ENCODE measurements at places on chromosomes 3 and 15.
A peak's percentile ranks its signal among the peaks of the same experiment; 100 is the strongest.

- no peak for DNase-seq
These were observed 272.4 kb downstream of the THRB start for GRCh38 chr3:24222165-24222805.

DNA sequence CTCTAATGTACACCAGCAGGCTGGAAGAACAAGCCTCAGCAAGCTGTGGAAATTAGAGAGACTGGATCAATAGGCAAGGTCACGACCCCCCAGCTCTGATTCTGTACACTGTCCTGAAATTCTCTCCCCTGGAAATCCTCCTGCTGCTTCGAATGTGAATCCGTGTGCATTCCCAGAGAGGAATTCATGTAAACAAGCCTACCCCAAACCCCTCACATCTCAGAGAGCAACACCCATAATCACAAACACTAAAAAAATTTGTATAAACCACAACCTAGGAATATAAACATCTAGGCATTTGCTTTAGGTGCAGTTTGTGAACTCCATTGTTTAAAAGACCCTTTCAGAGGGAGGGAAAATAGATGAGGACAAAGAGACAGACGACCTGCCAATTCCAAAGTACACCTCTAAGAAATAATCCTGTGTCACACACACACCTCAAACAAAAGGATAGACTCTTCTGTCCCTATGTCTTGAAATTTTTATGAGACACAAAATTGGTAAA lies 325.2 kb downstream of the WDR72 start:
- DNase-seq, result no peak

DNA sequence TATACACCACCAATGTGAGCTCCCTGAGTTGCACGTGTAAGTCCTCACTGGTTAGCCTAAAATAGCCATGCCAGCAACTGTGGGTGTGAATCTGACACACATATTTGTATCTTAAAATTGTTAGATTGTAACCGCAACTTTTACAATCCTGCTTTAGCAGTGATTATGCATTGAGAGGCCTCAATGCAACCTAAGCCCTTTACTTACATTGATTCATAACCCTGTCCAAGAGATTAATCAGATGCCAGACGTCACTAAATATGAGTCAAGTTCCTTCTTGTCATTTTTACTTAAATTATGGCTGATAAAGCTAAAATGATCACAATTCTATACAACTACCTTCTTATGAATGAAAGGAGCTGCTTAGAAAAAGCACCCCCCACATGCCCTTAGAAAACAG lies 46.9 kb downstream of the IL17RD start:
- DNase-seq, result no peak

DNA sequence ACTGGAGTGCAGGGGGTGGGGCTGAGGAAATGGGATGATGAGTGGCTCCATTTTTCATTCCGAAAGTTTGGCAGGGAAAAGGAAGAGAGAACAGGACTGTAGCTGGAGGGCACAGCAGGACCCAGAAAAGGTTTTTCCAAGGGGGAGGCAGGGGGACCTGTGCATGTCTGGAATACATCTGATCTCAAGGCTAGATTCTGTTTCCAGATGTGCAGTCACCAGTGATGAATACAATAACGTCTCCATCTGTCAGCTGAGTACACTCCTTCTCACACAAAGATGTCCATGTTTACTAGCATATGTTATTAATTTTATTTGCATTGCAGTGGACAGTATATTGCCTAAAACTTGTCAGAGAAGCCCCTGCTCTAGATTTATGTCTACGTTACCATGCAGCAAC lies 39.9 kb upstream of the PRTG start:
- no peak for DNase-seq

- DNase-seq, result no peak
These were observed 314.7 kb upstream of the ICE2 start for GRCh38 chr15:60793656-60794055.

GRCh38 chr3:133595341-133595740 lies 21.9 kb downstream of the CDV3 start:
- DNase-seq, result peak; percentile 35

DNA sequence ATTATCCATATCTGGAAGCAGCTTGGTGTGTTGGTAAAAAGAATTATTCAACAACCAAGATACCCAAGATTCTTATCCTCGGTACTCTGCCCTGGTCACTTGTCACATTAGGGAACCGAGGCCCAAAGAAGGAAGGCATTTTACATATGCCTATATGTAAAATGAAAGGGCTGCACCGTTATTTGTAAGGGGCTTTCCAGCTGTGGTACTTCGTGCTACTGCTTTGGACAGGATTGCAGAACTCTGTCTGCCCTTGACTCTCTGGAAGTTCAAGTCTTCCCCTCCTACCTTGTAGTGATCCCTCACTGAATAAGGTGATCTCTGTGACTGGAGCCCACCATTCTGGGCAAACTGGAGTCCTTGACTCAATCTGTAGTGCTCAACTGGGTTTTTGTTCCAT lies 198.9 kb upstream of the TOPAZ1 start:
- no peak for DNase-seq

GRCh38 chr3:61080737-61081445 lies 170.4 kb downstream of the FHIT start:
- no peak for DNase-seq

DNA sequence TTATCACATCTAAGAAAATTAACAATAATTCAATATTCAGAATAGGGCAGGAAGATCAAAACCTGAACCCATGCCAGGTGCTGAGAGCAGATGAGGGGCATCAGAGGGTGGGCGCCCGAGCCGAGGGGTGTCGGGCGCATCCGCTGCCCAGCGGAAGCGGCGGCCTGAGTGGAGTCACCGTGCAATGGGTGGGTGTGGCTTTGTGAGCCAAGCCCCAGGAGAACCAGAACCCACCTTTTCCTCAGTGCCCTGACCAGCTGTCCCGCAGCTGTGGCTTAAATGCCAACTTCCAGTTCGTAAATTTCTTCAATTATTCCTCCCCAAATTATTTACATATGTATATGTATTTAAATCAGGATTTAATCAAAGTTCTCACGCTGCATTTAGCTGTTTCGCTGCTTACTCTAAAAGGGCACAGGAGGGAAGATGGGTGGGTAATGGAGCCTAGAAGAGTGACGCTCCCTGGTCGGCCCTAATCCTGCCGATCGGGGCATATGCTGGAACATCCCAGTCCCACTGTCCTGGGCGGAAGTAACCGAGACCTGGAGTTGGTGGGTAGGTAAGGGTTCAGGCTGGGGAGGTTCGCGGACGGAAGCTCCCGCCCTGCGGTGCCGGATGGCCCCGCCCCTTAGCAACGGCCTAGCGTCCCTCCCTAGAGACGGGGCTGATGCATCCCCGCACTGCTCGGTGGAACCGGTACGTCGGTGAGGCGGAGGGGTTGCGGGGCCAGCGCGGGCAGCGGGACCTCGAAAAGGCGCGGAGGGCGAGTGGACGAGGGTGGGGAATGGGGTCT lies 1.3 kb downstream of the DNAH1 start:
- peak; percentile 46 for DNase-seq

GRCh38 chr15:48823237-48823636 lies 12.4 kb upstream of the CEP152 start:
- no peak for DNase-seq

DNA sequence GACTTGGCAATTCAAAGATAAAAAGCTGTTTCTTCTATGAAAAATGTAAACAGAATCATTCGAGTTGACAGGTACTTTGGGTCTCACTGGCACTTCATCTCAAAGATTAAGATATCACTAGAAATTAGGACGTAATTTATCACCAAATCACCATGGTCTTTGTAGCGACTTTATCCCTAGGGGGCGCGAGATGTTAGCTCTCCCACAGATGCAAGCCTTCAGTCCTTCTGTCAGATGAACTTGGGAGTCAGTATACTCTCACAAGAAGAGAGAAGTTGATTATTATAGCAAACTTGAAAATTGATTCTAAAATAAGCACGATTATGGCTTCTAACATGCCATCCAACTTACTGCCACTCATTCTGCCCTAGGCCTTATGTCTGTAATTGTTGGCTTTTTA lies 150.3 kb downstream of the ALCAM start:
- no peak for DNase-seq

GRCh38 chr3:7275396-7275795 lies 414.5 kb downstream of the GRM7 start:
- DNase-seq, result no peak

GRCh38 chr3:138692152-138692551 lies 83.6 kb downstream of the FAIM start:
- no peak for DNase-seq

DNA sequence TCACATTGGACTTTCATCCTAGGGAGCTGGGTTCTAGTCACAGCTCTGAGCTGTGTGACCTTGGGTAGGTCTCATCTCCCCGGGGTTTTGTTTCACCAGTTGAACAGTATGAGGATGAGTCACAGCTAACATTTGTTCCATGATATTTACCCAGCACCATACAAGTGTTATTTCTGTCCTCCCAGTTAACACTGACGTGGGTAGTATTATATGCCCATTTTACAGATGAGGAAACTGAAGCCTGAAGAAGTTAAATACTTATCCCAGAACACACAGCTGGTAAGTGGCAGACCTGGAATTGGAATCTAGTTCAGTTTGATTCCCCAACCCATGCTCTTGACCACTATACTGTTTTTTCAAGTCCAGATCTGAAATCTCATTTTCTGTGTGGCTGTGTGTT lies 908 bp upstream of the RARB start:
- DNase-seq, result no peak

DNA sequence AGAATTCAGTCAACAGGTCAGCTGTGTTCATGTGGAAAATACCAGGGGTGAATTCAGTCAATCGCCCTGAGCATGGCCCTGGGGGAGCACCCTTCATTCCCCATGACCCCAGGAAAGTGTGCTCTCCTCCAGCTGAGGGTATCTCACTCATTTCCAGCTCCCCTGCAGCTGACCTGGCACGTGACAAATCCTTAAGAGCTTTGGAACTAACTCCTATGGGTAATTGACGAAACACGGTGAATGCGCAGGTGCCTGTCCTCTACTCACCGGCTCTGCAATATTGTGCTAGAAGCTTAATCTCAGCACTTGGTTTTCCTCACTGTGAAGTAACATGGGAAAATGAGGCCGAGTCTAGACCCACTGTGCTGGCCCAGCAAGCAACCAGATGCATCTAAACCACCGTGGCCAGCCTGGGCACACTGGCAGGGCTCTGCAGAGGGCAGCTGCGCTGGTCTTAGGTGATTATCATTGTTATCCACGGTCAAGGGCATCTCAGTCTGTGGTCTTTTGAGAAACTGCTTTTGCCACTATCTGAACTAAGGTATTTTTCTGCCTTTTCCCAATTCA lies 63.1 kb downstream of the SPSB4 start:
- DNase-seq, result no peak

DNA sequence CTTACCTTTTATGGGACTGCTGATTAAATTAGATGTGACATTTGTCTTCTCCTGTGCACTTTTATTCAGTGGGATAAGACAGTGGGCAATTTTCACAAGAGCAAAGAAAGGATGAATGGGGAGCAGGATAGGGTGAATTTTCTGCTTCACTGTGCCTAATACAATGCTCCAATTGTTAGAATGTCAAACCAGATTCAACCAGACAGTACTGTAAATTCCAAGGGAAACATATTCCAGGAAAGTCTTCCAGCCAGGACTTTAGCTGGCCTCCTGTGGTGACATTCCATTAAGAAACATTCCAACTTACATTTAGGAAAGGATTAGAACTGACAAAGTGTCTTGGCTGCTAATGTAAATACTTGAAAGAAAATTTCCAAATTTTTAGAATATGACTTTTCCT lies 100.1 kb upstream of the PROK2 start:
- no peak for DNase-seq

- no peak for DNase-seq
These were observed 268.7 kb downstream of the XXYLT1 start for GRCh38 chr3:195001961-195002861.

- no peak for DNase-seq
These were observed 2.1 kb downstream of the CD80 start for GRCh38 chr3:119557192-119557876.

GRCh38 chr3:173096994-173097785 lies 43.8 kb downstream of the SPATA16 start:
- DNase-seq, result no peak

GRCh38 chr3:17747174-17747889 lies 4.9 kb upstream of the TBC1D5 start:
- no peak for DNase-seq

- no peak for DNase-seq
These were observed 48.8 kb upstream of the PIK3R4 start for GRCh38 chr3:130795396-130795795.

- DNase-seq, result no peak
These were observed 793 bp downstream of the SLC30A4 start for GRCh38 chr15:45521596-45522327.

DNA sequence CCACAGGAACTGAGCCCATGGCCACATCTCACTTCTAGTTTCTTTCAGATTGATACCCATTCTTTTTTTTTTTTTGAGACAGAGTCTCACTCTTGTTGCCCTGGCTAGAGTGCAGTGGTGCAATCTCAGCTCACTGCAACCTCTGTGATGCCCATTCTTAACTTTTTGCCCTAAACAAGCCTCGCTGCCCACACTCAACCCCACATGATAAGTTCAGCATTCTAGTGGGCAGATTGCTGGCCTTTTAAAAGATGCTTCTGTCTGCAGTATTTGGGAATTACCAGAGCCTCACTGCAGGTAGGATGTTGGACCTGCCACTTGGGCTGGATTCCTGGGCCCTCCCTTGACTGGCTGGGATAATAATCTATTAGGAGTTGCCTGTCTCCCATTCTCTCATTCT lies 51.0 kb downstream of the TRANK1 start:
- DNase-seq, result no peak
